Inflammatory macrophage treated with lipopolysaccharide for 1 hour (primary cell): ENCODE measurements at places on chromosomes 7 and 10.

GRCh38 chr7:17626235-17626634, 314.1 kb downstream of the SNX13 start:
- DNase-seq, result no peak

DNA sequence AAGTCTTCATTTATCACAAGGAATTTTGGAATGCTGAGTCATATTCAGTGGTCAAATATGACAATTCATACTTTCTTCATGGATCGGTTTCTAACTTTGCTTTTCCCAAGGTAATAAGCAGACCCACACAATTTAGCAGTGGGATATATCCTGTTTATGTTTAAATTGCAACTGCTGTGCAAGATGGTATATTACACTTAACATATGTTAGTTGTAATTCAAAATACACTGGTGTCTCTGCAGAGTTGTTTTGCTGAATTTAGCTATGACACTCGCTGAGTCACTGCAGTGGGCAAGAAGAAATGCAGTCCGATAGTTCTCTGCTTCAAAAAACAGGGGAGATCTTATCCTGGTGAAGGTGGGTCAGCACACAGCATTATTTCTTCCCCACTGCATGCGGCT, 194.8 kb upstream of the PTN start:
- DNase-seq, result no peak

DNA sequence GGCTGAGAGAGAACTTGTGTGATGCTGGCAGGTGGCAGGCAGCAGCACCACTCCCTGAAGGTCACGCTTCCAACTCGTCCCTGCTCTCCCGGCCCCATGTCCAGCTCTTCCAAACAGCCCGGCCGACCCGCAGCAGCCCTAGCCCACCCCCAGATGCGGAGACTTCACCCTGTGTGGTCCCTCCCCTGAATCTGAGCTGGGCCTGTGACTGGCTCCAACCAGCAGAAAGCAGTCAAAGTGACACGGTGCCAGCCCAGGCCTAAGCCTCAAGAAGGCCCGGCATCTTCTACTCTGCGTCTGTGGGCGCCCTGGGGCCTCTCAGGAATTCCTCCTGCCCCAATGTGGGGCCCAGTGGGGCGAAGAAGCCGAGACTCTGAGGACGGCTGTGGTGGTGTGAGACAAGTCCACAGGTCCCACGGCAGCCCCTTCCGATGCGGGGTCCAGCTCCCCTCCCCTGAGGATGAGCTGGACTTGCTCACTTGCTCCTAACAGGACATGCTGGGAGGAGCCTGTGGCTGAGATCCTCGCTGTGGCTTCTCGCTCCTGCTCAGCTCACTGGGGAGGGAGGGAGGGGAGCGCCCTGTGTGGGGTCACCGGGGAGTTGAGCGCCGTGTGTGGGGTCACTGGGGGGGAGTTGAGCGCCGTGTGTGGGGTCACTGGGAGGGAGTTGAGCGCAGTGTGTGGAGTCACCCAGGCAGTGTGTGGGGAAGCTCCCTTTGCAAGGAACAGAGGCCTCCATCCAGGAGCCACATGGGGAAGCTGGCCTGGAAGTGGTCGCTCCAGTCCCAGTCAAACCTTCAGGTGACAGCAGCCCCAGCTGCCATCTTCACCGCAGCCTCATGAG, 9.5 kb downstream of the STK32C start:
- no peak for DNase-seq

GRCh38 chr7:141333459-141333858, 217.8 kb upstream of the AGK start:
- no peak for DNase-seq

DNA sequence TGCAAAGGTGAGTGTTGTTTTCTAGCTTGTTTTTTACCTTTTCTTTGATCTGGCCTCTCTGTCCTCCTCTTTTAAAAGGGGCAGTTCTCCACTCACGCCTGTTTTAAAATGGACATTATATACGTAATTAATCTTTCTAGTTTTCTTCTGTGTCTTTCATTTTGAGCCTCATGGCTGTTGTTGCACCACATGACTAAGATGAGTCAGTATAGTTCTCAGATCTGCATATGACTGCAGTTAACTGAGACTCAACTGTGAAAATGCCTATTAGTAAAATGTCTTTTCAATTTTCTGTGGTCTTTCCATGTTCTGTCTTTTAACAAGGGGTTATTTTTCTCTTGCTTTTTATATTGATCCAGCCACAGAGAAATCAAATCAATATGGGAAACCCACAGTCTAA, 296.1 kb downstream of the CDK14 start:
- no peak for DNase-seq

GRCh38 chr10:7435674-7436073, 24.8 kb upstream of the SFMBT2 start:
- DNase-seq, result no peak
